ENCODE measurements at places on chromosomes 3 and 15. TPM values are rescaled to one million over a fixed set of nuclear protein-coding genes. Genes with fewer than 3 reads are reported as not detected.

DNA sequence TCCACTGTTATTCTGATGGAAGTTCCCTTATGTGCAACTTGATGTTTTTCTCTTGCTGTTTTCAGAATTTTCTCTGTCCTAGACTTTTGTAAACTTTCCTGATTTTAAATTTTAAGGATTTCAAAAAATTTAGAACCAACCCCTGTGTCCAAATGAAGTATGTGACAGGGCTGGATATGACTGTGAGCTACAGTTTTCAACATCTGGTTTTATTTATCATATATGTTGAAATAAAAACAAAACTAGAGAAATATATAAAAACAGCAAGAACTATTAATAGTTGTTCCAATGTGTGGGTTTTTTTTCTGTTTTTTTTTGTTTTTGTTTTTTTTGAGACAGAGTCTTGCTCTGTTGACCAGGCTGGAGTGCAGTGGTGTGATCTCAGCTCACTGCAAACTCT lies 47.4 kb upstream of the PSMD6 start:
- no peak for DNase-seq

GRCh38 chr3:190031887-190032752 lies 88.6 kb downstream of the P3H2 start:
- no peak for DNase-seq

DNA sequence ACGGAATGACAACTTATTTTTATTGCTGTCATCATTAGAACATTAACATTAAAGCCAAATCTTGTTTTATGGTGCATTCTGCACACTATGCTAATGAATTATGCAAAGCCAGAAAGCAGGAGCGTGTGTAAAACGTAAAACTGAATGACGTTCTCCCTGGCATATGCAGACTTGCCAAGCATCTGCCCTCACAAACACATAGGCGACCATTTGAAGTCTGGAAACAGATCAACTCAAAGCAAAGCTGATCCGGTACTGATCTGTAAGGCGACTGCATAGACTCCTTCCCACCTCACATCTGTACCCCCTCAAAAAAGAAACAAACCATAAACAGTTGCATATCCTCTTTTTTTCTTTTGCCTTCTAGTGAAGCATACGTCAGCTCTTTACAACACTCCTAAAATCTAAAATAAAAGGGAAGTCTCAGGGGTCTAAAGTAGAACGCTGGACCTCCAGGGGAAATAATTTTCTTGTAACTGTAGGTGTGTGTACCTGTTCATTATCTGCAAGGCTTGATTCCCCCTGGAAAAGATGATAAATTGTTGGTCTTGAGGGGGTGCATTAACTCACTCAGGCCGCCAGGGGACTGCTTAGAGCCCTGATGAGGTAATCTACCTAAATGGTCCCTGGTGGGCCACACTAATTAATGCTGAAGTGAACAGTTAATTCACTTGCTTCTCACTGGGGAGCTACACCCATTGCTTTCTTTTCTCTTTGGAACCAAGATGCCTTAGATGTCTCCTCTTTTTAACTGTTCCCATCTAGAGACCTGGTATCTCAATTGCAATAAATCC lies 231.4 kb downstream of the CDIN1 start:
- DNase-seq, result no peak

GRCh38 chr3:172397716-172398405 lies 50.4 kb downstream of the GHSR start:
- DNase-seq, result no peak

DNA sequence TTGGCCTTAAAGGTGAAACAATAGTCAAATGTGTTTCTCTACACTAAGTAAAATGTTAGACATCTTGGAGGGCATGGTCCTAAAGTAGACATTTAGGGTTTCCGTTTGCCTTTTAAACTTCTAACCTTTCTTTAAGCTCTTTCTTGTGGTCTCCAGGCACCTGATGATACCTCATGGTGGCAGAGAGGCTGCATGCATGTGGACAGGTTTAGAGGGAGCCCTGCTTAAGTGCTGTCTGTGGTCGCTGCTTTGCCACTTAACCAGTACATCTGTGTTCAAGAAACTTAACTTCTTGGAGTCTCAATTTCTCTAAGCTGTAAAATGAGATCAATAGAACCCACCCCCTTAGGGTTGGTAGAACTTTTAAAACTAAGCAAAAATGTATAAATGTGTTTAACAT lies 6.2 kb downstream of the MITF start:
- DNase-seq, result no peak

DNA sequence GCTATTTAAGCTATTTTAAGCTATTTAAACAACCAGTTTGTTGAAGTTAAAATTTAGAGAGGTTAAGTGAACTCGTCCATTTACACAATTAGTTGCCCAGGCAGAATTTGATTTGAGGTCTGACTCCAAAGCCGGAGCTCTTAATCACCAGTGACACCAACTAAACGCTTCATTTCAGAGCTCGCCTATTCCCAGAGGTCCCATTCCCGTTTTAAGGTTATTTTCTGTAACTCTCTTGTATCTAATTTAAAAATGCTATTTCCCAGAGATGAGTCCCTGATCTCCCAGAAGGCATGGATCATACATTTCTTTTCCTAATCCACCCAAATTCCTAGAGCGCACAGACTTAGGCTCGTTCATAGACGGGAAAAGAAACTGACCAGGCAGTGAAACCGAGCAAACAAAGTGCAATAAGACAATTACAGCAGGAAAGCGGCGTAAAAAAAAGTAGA lies 904 bp upstream of the MCTP2 start:
- DNase-seq, result no peak

DNA sequence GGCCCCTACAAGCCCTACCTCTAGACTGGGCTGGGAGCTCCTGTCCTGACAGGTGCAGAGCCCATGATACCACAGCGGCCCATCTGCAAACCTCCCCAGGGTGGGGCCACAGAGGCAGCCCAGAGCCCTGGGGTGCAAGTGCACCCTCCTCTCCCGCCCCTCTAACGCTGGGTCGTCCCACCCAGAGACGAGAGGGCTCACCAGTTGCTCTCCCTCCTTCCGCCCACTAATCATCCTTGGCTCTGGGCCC lies 742 bp downstream of the TNK2 start:
- no peak for DNase-seq

DNA sequence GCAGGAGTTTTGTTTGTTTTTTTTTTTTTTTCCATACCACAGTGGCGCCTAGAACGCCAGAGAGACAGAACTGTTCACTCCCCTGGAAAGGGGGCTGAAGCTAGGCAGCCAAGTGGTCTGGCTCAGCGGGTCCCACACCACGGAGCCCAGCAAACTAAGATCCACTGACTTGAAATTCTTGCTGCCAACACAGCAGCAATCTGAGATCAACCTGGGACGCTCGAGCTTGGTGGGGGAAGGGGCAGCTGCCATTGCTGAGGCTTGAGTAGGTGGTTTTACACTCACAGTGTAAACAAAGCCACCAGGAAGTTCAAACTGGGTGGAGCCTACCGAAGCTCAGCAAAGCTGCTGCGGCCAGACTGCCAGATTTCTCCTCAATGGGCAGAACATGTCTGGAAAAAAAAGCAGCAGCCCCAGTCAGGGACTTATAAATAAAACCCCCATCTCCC lies 29.8 kb downstream of the SPICE1 start:
- no peak for DNase-seq

GRCh38 chr15:89761009-89761831 lies 10.2 kb upstream of the MESP1 start:
- DNase-seq, result no peak

- DNase-seq, result no peak
These were observed 21.2 kb upstream of the IGF2BP2 start for GRCh38 chr3:185846037-185846436.

GRCh38 chr15:60708684-60709083 lies 229.7 kb upstream of the ICE2 start:
- DNase-seq, result no peak

GRCh38 chr3:131699001-131699400 lies 196.2 kb upstream of the MRPL3 start:
- DNase-seq, result no peak

- DNase-seq, result no peak
These were observed 9.3 kb downstream of the BCHE start for GRCh38 chr3:165827883-165828282.

DNA sequence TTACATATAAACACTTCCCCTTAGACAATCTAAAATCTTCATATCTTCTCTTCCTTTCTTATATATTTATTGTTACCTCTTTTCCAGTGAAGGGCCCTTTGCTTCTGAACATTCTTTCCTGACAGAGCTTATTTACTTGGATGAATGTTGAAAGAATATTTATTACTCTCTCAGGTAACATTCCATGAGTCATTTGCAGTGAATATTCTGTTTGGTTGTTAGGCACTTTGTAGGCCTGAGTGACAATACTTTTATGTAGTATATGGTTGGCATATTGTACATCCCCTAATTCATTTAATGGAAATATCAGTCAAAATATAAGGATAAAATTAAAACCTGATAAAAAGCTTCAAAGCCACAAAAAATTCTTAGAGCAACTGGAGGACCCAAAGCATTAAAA lies 260.9 kb upstream of the KCNMB2 start:
- DNase-seq, result no peak

- DNase-seq, result no peak
These were observed 9.3 kb downstream of the ARPP19 start for GRCh38 chr15:52559575-52559974.

DNA sequence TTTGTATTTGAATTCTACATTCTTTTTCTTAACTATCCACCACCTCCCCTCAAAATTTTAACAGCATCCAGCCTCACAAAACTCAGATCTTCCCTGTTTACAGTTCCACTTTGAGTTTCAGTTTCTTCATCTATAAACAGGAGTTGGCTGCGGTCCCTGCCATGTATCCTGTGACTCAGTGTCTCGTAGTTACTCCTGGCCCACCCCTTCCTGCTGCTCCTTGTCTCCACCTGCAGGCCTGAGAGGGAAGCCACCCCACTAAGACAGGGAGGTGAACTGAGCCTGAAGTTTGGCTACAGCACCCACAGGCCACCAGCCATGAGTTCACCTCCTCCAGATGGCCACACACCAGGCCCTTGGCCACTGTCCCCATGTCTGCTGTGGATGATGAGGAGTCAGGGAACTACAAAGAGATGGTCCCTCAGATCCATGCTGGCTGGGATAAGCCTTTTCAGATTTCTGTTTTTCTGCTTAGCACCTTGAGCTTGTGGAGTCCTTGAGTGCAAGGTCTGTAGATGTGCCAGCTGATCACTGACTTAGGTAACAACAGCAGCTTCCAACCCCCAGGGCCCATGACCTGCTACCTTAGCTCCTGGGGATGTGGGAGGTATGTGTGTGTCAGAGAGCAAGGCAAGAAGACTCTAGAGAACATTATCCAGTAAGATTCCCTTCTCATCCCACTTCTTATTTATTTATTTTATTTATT lies 37.5 kb downstream of the CD86 start:
- DNase-seq, result no peak

- DNase-seq, result no peak
These were observed 516.1 kb upstream of the NAALADL2 start for GRCh38 chr3:174342941-174343501.

Gene NANOGP8
- total RNA-seq, result 1.2 TPM

Gene CEP70
- 54.8 TPM for total RNA-seq

Gene UROC1
- not detected for total RNA-seq

Data from mesothelial cell of epicardium (in vitro differentiated cells).